Muscle of leg (tissue), 16 donors: ENCODE measurements at places on chromosomes 2 and 18. TPM values are rescaled to one million over a fixed set of nuclear protein-coding genes. Genes with fewer than 3 reads are reported as not detected.

The ALPI gene
- total RNA-seq = not detected

The UPP2 gene
- not detected for total RNA-seq

The CD207 gene
- total RNA-seq = 0.13 TPM

The ABHD1 gene
- total RNA-seq = 0.09 TPM

The LDLRAD4 gene
- total RNA-seq = 20.8 TPM

The ASAP2 gene
- total RNA-seq = 12.1 TPM

The UGT1A6 gene
- total RNA-seq = not detected

The MXD1 gene
- 2.7 TPM for total RNA-seq

The TNFAIP6 gene
- 15.4 TPM for total RNA-seq

The GALR1 gene
- under 0.01 TPM for total RNA-seq

The KLHL30 gene
- total RNA-seq = 16.2 TPM

The PIEZO2 gene
- 47.2 TPM for total RNA-seq

The DNER gene
- total RNA-seq = 1.9 TPM

The TMEM169 gene
- total RNA-seq = 2.8 TPM

The PAX3 gene
- total RNA-seq = 0.71 TPM

The PSMA8 gene
- not detected for total RNA-seq

The POTEC gene
- total RNA-seq = not detected

The TPGS2 gene
- 34.2 TPM for total RNA-seq

The TMEM163 gene
- total RNA-seq = 0.66 TPM

The LONRF2 gene
- 1.5 TPM for total RNA-seq

The MYO5B gene
- 0.98 TPM for total RNA-seq

The GRP gene
- total RNA-seq = not detected

The DES gene
- 2,854 TPM for total RNA-seq

The INPP5D gene
- 4.3 TPM for total RNA-seq

The NR4A2 gene
- total RNA-seq = 1.0 TPM

The TLX2 gene
- total RNA-seq = not detected

The GCG gene
- 16.6 TPM for total RNA-seq

The NPAS2 gene
- 2.9 TPM for total RNA-seq

The SANBR gene
- 11.4 TPM for total RNA-seq

The UBR3 gene
- total RNA-seq = 46.5 TPM

The GLI2 gene
- 6.2 TPM for total RNA-seq

The KIAA2012 gene
- total RNA-seq = 0.31 TPM
